CD8-positive, alpha-beta memory T cell (primary cell): ENCODE measurements at places on chromosomes 7 and 10.

GRCh38 chr10:28797904-28798371, 120.6 kb downstream of the BAMBI start:
- no peak for DNase-seq

DNA sequence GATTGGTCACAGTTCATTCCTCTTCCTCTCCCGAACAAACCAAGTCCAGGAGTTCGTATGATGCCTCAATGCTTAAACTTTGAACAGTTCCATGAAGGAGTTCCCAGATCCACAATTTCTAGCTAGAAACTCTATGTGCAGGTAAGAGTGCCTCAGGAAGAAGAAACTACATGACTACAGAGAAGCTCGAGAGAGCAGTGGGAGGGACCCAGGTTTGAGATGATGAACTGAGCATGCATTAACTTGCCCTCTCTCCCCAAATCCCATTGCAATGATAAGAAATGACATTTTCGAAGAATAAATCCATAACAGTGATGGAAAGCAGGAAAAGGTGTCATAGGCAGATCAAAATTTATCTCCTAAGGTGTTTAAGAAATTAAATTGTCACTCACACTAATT, 140.6 kb upstream of the JCAD start:
- DNase-seq, result no peak

DNA sequence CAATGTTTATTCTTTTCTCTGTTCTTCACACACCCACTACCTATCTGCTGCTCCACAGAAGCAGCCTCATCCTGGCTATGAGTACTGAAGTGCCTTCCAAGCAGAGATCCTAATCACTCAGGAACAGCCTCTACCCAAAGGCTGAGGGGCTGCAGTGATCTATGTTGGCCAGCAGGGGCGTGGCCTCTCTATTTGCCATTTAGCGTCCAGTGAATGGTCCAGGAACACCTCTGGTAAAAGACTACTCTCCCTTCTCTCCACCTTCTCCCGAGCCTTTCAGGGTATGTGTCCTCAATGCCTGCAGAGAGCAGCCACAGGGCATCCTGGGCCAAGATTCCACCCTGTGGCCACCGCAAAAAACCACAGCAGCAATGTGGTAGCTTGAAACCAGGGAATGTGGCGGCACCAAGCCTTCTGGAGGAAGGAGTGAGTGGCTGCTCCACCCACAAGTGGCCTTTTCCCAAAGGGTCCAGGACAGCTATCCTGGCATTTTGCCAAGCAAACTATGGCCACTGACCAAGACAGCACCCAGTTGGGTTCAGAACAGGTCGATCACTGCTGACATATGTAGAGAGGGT, 70.9 kb downstream of the SYPL1 start:
- no peak for DNase-seq

- DNase-seq, result no peak
These were observed 136.8 kb upstream of the MGMT start for GRCh38 chr10:129330211-129330610.

GRCh38 chr7:110317541-110318265, 773.2 kb upstream of the LRRN3 start:
- DNase-seq, result no peak

- DNase-seq, result peak; percentile 42
These were observed 7.0 kb downstream of the KNDC1 start for GRCh38 chr10:133166828-133167692.

DNA sequence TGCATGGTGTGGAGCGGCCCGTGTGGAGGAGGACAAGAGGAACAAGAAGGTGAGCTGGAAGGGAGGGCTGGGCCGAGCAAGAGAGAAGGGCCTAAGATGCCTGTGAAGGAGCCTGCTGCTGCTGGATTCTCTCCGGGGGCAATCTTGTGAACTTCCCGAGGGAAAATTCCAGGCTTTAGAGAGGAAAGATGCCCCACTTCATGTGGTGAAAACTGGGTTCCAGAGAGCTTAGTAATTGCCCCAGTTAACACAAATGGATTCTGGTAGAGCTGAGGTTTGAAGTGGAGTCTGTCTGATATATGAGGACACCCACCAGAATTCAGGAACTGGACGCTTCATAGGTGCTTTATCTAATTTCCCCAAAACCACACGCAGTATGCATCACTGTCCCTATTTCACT, 114.1 kb upstream of the ZMIZ1 start:
- no peak for DNase-seq

DNA sequence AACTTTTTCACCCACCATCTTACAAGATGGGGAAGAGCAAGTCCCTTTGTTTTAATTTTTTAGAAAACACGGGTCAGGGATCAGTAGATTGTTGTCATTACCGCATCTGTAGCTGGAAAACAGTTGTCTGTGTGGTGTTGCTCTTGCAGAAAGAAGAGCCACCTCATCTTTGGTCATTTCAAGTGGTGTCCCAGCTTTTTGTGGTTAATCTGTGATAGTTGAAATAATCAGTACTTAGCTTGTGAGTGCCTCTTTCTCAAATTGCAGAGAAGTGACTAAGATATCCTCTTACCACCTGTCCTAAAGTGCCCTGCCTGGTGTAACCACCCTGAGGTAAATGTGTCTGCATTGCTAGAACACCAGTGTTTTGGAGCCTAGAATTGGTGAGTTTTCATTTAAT, 5.5 kb downstream of the PRPF18 start:
- no peak for DNase-seq

- no peak for DNase-seq
These were observed 18.4 kb downstream of the DLG5 start for GRCh38 chr10:77907900-77908717.

- no peak for DNase-seq
These were observed 117.0 kb downstream of the MKX start for GRCh38 chr10:27628621-27629020.

- DNase-seq, result no peak
These were observed 40.2 kb upstream of the KLF6 start for GRCh38 chr10:3825244-3825643.

- DNase-seq, result no peak
These were observed 18.4 kb downstream of the NKX2-3 start for GRCh38 chr10:99551158-99551557.

DNA sequence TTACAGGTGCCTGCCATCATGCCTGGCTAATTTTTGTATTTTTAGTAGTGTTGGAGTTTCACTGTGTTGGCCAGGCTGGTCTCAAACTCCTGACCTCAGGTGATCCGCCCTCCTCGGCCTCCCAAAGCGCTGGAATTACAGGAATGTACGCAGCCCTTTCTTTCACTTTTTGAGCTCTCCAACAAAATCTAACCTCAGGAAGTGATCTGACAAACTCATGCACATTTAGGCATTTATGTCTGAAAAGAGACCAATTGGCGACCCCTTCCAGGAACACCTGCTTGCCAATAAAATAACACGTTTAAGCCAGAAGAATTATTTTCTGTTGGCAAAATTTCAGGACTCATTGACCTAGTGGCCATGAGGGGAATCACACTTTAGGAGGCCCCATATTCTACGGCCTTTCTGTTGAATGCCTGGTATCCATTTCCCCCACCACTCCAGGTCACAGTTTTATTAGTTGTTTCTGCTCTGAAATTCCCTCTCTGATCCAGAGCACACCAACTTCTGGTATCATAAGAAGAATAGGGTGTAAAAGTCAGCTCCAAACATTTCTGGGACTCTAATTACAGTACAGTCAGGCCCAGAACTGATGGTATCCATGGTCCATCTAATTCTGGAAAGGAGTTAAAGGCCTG, 65.8 kb upstream of the FRMD4A start:
- DNase-seq, result no peak

DNA sequence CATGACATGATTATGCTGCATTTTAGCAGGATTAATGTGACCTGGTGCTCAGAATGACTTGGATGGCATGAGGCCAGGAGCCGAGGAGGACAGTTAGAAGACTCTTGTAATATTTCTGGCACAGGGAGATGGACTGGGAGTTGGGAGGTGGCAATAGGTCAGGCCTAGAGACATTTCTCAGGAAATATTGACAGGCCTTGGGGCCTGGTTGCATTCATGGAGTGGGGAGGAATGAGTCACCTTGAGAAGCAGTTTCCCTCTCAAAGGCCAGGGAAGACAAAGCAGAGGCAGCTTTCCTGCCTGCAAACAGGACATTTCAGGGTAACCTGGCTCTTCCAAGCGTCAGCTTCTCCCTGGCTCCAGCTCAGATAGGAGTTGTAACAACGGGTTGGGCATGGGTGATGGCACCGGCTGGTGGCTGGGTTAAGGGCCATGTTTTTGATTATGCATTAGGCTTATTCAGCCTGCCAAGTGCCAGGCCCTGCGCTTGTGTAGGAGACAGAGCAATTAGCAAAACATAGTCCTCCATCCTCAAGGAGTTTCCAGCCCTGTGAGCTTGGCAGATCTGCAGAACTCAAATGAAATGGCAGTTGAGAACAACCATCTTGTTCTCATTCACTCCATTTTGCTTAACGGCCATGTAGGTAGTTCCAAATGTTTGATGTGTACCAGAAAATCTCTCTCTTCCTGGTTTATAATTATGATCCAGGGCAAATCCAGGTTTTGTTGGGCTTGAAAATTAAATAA, 38.2 kb downstream of the HK1 start:
- no peak for DNase-seq

- DNase-seq, result no peak
These were observed 285.6 kb downstream of the USP6NL start for GRCh38 chr10:11325817-11326216.

DNA sequence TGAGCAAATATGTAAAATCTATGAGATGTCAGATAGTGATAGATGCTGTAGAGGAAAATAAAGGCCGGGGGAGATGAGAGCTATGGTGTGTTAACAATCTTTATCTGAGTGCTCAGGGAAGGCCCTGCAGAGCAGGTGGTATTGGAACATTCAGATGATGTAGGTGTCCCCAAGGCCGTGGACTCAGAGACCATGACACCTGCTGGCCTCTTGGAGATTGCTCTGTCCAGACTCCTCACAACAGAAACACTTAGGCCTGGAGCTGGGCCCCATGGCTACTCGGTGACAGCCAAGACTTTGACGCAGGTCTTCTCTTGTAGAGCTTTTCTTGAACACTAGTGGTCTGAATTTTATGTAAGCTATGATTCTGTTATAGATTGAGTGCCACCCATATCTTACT, 13.3 kb downstream of the AKR1E2 start:
- DNase-seq, result no peak

- no peak for DNase-seq
These were observed 405.5 kb downstream of the GRID1 start for GRCh38 chr10:85961073-85961472.

DNA sequence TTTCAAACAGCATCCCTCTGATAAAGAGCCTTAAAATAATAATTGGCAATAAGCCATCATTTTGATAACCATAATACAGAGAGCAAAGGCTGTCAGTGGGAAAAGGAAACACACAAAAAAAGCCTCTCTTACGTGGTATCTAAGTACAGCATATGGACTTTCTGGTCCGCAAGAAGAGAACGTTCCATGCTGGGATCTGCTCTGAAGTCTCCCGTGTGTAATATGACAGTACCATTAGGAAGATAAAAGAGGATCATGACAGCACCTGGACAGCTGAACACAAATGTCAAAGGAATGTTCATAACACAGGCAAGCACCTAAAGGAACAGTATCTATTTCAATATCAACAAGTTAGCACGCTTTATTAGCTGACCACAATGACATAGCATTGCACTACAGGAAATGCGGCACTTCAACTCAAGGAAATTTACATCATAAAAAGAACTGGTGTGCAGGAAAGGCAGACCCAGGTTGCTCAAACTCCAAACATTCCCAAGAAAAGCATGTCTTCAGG, 9.9 kb downstream of the DCLRE1A start:
- no peak for DNase-seq

- DNase-seq, result no peak
These were observed 271.0 kb downstream of the MTERF1 start for GRCh38 chr7:91609525-91609924.

DNA sequence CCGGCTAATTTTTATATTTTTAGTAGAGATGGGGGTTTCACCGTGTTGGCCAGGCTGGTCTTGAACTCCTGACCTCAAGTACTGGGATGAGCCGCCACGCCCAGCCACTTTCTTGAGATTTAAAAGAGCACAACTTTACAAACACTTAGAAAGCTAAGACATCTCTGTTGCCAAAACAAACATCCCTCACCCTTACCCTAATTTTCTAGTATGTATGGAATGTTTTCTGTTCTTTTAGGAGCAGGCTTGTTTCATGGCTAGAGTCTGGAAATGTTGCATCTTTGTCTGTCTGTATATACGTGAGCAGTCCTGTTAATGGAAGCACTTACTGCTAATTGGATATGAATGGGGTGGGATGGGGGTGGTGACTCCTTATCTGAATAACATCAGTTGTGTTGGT, 2.9 kb downstream of the OLAH start:
- DNase-seq, result no peak

DNA sequence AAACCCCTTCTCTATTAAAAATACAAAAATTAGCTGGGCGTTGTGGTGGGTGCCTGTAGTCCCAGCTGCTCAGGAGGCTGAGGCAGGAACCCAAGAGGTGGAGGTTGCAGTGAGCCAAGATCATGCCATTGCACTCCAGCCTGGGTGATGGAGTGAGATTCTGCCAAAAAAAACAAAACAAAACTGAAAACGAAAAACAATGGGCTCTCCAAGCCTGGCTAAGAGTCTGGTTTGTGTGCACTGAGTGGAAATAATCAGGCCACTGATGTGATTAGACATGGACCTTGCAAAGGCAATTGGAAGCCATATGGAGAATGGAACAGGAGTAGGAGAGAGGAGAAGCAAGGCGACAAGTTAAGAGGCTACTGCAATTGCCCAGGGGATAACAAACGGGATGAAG, 60.1 kb upstream of the GSDME start:
- DNase-seq, result no peak

DNA sequence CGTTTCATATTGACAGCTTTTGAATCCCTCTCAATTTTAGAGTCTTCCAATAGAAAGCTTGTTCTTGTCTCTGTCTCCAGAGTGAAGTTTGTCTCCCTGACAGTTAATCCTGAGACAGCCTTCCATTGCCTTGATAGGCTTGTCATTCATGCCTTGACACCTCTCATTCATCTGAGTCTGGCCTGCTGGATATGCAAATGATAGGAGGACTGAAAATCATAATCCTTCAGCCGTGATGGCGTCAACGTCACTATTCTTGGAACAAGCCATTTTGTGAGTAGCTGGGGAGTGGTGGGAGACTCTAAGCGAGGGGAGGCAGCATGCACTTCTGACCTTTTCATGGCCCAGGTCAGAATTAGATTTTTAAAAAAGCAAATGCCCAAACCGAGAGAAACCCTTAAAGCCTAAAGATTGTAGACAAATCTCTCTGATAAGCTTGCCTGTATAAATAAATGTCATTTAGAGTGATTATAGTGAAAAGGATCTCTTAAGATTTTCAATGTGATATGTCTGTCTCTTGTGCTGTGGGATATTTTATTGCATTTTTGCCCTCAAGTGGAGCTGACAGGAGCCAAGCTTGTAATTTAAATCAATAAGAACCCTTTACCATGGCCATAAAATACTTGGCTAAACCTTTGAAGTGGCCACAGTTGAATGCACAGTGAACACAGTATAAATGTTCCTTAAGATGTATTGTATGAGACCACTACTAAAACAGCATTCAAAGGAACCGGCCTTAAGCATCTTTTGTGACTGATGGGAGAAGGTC, 148.8 kb downstream of the SNX10 start:
- DNase-seq, result no peak
